ENCODE measurements at places on chromosomes 6 and 20. TPM values are rescaled to one million over a fixed set of nuclear protein-coding genes. Genes with fewer than 3 reads are reported as not detected.

DNA sequence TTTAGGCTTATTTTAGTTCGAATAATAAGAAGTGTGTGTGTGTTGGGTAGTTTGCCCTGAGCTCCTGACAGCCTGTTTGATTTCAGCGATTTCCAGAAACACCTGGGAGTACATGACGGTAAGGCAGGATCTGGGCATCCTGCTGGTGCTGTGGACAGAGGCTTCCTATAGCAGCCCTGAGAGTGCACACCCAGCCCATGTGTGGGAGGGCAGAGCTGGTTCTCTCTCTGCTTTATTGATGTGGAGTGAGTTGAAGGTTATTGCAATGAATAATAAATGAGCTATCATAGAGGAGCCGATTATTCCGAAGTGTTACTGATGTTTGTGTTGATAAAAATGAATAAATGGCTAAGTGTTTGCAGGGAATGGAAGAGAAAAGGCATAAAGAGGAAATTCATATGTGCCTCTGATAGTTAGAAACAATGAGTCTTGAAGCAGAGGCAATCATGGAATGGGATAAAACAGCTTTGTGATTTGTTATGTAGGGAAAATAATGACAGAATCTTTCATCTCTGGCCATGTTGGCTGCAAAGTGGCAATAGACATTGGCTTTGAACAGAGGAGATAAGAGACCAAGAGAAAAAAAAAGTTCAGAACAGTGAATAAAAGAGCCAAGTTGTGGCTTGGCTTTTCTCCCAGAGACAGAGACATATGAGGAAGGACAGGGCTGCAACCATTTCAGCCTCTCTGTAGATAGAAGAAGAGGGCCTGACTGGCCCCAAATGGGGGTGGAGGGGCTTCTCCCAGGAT, 166.2 kb upstream of the CHD6 start:
- DNase-seq: no peak

The DLK2 gene
- 0.37 TPM for total RNA-seq

DNA sequence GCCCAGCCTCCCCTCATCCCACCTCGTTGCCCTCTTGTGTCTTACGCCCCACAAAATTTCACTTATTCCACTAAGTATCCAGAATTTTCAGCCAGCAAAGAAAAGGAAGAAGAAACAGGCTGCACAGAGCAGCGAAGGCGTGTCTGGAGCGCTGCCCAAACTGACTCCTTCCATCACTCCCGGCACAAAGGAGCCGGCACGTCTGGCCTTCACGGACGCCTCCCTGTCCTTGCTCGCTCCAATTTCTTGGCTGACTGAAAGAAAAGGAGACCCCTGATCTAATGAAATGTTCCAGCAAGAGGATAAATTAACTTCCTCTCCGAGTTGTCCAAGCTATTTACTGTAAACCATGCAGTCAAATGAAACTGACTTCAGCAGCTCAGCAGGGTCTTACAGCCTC, 152.3 kb upstream of the CDH4 start:
- DNase-seq: no peak

The BLOC1S5 gene
- total RNA-seq: 17.1 TPM

GRCh38 chr6:129860908-129861665, at the start of gene TMEM244:
Gene TMEM244 (minus strand): TSS chr6:129861315. CDS start chr6:129861188, 127 bp downstream.
- no peak for DNase-seq

DNA sequence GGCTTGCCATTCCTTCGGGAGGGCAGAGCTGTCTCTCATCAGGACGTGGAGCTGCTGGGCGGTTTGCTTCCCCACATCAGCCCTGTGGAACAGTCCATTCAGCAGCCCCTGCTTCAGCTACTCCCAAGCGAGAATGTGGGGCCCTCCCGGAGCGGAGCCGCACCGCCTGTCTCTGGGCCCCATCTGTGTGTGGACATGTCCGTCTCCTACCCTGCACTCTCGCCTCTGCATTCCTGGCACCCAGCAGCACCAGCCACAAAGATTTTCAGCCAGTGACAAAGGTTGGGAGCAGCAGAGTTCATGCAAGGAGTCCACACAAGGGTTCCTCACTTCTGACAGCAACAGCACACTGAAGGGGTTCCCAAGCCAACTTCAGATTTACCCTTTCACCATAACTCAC, 29.0 kb upstream of the SLC22A1 start:
- DNase-seq: no peak

The PGC gene
- not detected for total RNA-seq

GRCh38 chr6:84417260-84417659, 189.8 kb upstream of the CEP162 start:
- DNase-seq: no peak

DNA sequence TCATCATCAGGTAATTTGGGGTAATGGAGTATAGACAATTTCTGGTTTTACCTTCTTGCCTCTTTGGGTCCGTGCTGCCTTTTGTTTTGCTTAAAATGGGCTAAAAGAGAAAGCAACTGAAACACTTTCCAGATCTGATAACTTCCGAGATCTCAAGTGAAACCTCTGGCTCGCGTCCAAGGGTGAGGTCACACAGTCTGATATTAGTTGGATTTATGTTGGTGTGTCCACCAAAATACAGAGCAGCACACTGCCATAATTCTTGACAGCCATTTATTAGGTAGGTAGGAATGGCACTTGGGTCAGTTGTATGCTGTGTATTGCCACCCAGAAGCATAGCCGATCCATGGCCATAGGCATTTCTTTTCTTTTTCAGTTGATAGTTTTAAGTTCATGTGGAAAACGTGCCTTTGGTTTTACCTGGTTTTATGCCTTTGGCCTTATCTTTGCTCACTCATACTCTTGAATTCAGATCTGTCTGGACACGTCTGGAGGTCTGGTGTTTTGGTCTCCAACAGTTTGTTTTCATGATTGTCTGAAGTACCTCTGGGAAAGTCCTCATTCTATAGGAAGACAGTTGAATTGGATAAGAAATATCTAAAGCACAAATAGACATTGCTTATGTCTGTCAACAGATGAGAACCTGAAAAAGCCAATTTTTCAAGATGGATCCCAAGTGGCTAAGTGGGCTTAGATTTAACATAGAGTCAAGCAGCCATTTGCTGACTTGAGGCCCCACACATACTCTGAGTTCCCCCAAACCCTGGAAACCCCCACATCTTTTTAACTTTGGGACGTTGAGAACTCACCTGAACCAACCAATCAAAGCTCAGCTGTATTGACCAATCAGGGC, 320.8 kb downstream of the SOX4 start:
- no peak for DNase-seq

The GLP1R gene
- total RNA-seq: not detected

DNA sequence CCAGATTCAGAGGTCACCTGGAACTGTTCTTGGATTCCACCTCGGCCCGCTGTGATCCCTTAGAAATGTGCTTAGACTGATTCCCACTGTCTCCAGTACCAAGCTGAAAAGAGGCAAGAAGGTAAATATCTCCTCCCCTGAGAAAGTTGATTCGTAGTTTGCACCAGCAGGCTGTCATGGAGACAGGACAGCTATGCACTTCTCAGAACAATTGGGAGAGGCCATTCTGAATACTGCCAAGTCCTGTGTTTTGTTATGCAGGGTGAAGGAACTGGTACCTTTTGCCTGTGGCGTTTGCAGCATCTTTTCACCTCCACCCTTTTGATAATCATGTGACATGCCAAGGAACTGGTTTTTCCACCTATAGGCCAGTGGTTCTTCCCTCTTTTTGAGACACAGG, 58.2 kb upstream of the RNGTT start:
- DNase-seq: no peak

The TMEM14A gene
- 19.0 TPM for total RNA-seq

- no peak for DNase-seq
Observed at GRCh38 chr6:84282550-84282949, 55.1 kb upstream of the CEP162 start.

GRCh38 chr6:57021086-57021720, 25.3 kb upstream of the KIAA1586 start:
- DNase-seq: no peak

The CGAS gene
- 25.9 TPM for total RNA-seq

The SIGLEC1 gene
- 0.20 TPM for total RNA-seq

The CST2 gene
- total RNA-seq: not detected

- no peak for DNase-seq
Observed at GRCh38 chr20:834151-834746, 734 bp downstream of the FAM110A start.

DNA sequence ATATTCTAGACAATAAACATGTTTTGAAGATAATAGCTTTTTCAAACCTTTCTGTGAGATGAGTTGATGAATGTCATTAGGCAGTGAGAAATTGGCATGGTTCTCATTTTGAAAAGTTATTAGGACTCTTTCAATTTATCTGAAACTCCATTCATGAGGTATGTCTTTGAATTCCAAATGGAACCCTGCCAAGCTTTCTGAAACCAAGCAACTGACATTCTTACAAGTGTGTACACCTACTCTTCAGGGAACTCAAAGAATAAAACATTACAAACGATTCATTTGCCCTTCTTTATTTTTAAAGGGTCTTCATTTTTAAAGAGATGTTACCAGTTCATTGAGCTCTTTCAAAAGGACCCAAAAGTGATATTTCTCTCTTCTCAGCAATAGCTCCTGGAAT, 2.1 kb upstream of the TRDN start:
- no peak for DNase-seq

- no peak for DNase-seq
Observed at GRCh38 chr6:28871335-28872156, 52.2 kb downstream of the TRIM27 start.

The EPPIN gene
- not detected for total RNA-seq

- DNase-seq: no peak
Observed at GRCh38 chr20:18359854-18360253, 71.5 kb downstream of the ZNF133 start.

DNA sequence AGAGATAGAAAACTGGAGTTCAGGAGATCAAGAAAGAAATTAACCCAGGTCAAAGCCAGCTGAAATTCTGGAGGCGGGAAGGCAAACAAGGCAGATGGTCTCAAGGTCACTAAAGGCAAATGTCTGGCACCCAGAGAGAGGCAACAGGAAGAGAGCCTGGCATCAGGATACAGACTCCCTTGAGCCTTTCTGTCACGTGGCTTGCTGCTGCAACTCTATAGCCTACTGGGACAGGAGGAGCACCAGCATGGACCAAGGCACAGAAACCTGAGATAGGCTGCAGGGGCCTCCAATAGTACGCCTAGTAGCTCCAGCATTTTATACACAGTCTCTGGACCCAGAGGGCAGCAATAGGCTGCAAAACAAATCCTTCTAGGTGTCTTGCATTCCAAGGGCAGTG, 75.1 kb downstream of the SEL1L2 start:
- no peak for DNase-seq

DNA sequence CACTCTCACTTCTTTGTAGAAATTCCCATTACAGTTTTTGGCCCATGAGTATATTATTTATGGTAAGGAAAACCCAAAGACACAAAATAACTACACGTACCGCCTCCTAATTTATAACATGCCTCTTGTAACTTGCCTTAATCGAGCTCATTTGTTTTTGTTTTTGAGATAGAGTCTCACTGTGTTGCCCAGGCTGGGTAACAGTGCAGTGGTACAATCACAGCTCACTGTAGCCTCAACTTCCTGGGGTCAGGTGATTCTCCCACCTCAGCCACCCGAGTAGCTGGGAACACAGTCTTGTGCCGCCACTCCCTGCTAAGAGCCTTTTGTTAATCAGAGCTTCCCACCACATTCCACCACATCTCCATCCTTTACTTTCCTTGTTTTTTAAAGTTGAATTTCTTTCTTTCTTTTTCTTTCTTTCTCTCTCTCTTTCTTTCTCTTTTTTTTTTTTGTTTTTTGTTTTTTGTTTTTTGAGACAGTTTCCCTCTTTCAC, 15.5 kb downstream of the ASIP start:
- DNase-seq: no peak

The ADGRF5 gene
- not detected for total RNA-seq

The RBL1 gene
- total RNA-seq: 46.8 TPM

The MLN gene
- total RNA-seq: not detected
